ENCODE measurements at places on chromosomes 5 and 9.

DNA sequence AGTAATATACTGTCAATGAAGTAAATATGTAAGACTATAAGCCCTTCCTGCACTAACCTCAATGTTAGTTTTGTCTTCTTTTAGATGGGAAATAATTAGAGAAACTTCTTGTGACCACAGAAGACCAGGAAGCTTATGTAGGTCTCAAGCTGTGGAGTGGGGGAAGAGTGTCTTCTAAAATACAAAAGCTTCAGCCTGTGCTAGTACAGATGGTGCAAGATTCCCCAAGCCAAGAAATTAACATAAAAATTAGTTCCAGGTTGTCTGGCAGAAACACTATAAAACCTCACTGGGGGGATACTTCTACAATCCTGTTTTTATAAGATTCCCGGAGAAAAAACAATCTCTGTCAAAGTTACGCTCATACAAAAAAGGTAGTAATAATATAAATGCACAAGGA, 103.6 kb downstream of the FNBP1 start:
- DNase-seq: no peak

DNA sequence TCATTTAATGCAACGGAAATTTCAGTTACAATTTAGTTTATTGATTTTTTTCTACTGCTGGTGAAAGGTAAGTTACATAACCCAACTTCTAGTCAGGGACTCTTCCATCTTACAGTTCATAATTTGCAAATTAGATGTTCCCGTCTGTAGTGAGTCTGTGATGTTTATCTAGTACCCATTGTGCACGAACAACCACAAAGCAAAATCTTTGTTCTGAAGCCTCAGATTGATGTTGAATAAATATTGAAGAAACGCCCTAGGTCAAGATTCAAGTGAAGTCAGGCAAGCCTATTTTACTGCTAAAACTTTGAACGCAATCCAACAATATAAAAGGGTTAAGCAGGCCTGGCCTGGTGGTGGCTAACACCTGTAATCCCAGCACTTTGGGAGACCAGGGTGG, 43.1 kb downstream of the BASP1 start:
- no peak for DNase-seq

DNA sequence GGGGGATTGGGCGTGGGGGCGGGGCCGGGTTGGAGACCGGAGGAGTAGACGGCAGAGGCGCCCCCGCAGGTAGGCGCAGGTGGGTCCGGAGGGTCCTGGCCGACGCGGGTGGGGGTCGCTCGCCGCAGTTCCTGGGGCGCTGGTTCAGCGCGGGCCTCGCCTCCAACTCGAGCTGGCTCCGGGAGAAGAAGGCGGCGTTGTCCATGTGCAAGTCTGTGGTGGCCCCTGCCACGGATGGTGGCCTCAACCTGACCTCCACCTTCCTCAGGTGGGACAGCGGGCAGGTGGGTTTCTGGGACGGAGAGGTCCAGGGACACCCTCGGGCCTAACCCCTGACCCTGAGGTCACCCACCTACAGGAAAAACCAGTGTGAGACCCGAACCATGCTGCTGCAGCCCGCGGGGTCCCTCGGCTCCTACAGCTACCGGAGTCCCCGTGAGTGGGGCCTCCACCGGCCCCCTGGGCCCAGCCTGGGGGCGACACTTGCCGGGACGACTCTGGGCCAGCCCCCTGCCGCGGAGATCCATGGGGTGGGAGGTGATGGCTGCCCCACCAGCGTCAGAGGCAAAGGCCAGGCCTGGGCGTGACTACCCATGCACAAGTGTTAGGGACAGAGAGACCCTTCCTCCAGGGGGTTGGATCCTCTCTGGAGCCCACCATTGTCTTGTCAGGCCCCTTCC, 1.7 kb downstream of the PTGDS start:
- DNase-seq: peak; percentile 86

DNA sequence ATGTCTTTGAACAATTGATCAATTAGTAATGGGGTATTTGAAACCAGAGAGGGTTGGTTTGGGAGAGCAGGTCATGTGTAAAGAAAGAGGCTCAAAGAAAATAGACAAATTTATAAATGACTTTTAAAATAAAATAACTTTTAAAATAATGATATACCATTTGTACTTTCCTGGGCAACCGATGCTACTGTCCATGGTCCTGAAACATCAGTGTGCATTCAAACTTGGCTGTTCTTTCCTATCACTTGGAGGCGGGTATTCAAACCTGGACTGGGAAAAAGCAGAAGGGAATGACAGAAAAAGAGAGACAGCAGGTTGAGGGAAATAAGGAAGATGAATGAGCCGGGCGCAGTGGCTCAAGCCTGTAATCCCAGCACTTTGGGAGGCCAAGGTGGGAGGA, 1446.4 kb upstream of the WWC1 start:
- peak; percentile 28 for DNase-seq

- DNase-seq: no peak
Measured at GRCh38 chr9:74556685-74557084, 59.5 kb downstream of the RORB start.

GRCh38 chr9:15635752-15636151, 82.9 kb downstream of the CCDC171 start:
- no peak for DNase-seq

DNA sequence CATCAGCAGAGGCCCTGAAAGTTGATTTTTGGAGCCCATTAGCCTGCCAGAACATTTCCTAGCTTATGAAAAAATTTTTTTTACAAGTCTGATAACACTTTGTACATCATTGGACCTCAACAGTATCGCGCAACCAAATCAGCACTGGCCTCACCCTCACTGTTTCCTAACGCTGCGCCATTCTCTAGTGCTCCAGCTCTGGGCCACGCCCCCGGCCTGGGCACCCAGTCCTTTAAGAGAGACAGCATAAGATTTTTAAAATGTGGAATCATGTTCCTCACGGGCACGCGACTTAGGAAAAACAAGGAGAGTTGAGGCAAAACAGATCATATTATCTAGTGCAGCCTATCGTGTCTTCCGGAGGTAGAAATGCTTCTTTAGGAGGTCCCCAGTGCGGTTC, 114.5 kb downstream of the BOD1 start:
- no peak for DNase-seq

GRCh38 chr5:127650022-127650421, 1.1 kb downstream of the CTXN3 start:
- DNase-seq: no peak

- DNase-seq: peak; percentile 39
Measured at GRCh38 chr5:134006115-134006514, 1.3 kb upstream of the VDAC1 start.
